ENCODE measurements at places on chromosomes 3 and 15. TPM values are rescaled to one million over a fixed set of nuclear protein-coding genes. Genes with fewer than 3 reads are reported as not detected.

USP13 gene
- total RNA-seq = 11.6 TPM

DNA sequence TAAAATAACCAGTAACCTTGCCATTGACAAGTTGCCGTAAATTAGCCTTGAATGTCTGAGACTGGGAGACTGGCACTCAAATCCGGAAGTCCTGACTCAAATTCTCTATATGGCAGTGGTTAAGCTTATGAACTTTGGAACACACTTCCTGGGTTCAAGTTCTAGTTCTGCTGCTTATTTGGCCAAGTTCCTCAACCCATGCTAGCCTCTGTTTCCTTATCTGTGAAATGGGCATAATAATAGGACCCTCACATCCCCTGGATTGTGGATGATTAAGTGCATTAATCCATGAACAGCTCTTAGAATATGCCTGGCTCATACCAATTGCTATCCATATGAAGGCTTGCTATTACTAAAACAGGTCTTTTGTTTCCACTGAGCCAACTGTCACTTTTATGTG, 311.5 kb downstream of the EDEM1 start:
- no peak for DNase-seq

- DNase-seq = no peak
Measured at GRCh38 chr3:72862314-72863090, 14.3 kb upstream of the SHQ1 start.

- DNase-seq = no peak
Measured at GRCh38 chr15:92682741-92683510, 27.4 kb upstream of the FAM174B start.

DNA sequence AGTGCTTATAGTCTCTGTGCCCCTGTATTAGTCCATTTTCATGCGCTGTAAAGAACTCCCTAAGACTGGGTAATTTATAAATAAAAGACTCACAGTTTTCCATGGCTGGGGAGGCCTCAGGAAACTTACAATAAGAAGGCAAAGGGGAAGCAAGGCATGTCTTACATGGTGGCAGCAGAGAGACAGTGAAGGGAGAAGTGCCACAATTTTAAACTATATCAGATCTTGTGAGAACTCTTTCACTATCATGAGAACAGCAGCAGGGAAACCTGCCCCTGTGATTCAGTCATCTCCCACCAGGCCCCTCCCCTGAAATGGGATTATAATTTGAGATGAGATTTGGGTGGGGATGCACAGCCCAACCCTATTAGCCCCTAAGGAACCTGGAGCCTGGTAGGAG, 243.2 kb downstream of the EDEM1 start:
- no peak for DNase-seq

- DNase-seq = no peak
Measured at GRCh38 chr3:115148142-115148790, 1.2 kb upstream of the ZBTB20 start.

- DNase-seq = no peak
Measured at GRCh38 chr15:71937650-71938311, 127.4 kb downstream of the NR2E3 start.

ERICH6 gene
- not detected for total RNA-seq

Data from activated CD4-positive, alpha-beta T cell treated with anti-CD3 and anti-CD28 coated beads for 36 hours (primary cell).